ENCODE measurements at places on chromosomes 11 and 22.

GRCh38 chr11:1060852-1061616, 13.6 kb upstream of the MUC2 start:
- no peak for DNase-seq

DNA sequence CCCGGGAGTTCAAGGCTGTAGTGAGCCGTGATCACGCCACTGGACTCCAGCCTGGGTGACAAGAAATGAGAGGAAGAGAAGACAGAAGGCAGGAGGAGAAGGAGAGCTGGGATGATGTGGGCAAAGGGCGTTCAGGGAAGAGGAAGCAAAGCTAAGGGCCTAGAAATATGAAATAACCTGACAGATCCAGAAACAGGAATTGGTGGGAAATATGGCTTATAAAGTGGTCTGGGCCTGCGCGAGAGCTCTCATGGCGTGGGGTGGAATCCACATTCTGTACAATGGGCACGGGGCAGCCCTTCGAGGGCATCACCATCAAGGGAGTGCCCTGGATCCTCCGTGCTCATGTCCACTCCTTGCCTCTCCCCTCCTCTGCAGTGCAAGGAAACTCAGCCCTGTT, 46.8 kb upstream of the RASSF10 start:
- no peak for DNase-seq

DNA sequence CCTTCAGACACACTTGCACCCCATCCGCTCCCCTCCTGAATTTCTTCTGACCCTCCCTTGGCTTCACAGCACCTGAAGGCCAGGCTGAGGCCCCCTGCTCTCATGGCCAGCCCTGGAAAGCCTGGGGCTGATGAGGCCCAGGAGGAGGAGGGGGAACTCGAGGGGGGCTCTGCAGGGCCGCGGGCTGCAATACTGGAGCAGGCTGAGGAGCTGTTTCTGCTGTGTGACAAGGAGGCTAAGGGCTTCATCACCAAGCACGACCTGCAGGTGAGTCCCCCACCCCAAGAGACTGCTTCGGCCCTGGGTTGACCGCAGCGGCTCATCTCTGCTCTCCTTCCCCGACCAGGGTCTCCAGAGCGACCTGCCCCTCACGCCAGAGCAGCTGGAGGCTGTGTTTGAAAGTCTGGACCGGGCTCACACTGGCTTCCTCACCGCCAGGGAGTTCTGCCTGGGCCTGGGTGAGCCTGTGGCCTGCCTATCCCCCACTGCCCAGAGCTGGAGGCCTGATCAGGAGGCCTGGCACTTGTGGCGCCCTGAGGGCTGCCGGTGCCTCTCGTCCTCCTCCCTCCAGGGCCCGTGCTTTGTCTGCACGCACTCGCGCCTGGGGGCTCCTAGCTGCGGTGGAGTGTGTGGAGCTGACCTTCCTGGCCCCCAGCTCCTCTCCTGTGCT, 922 bp downstream of the CRACR2B start:
- no peak for DNase-seq

GRCh38 chr11:68329978-68330699, 17.7 kb downstream of the LRP5 start:
- no peak for DNase-seq

DNA sequence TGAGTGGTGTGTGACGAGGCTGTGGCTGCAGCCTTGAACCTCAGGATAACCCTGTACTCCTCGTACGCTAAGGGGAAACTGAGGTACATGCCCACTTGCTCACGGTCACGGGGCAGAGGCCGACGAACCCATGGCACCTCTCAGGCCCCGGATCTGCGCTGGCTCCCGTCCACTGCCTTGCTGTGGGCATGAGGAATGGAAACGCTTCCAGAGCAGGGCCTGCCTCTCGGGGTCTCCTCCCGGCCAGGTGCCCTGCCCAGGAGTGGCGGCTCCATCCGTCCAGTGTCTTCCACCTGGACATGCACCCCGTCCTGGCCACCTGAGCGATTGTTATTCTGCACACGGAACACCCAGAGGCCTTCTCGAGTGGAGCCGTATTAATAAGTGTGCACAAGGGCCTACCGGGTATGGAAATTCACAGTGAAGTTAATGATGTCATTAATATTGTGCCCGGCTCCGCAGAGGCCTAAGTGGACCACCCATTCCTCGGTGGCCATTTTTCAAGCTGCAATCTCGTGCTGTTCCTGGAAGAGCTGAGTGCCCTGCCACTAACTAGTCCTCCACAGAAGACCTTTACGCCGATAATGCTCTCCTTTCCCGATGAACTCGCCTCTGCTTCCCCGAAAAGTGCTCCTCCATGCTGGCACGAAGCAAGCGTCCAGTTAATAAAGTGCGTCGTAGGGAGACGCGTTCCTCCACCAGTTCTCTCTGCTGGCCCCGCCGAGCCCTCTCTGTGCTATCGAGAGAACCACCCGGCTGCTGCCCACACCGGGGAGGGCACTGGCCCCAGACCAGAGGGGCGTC, 927.9 kb downstream of the BRD1 start:
- no peak for DNase-seq

GRCh38 chr11:96143041-96143521, 199.9 kb downstream of the MAML2 start:
- DNase-seq, result no peak

- DNase-seq, result no peak
Measured at GRCh38 chr22:27748751-27749191, 52.8 kb downstream of the MN1 start.

- DNase-seq, result no peak
Measured at GRCh38 chr11:72988821-72989220, 153.3 kb downstream of the FCHSD2 start.

- no peak for DNase-seq
Measured at GRCh38 chr11:12771875-12772274, 97.7 kb downstream of the TEAD1 start.

GRCh38 chr11:68711114-68711513, 26.8 kb downstream of the GAL start:
- DNase-seq, result no peak

- DNase-seq, result no peak
Measured at GRCh38 chr11:116862951-116863350, 25.5 kb upstream of the APOA1 start.

GRCh38 chr11:36373016-36374010, 77.2 kb downstream of the PRR5L start:
- no peak for DNase-seq

DNA sequence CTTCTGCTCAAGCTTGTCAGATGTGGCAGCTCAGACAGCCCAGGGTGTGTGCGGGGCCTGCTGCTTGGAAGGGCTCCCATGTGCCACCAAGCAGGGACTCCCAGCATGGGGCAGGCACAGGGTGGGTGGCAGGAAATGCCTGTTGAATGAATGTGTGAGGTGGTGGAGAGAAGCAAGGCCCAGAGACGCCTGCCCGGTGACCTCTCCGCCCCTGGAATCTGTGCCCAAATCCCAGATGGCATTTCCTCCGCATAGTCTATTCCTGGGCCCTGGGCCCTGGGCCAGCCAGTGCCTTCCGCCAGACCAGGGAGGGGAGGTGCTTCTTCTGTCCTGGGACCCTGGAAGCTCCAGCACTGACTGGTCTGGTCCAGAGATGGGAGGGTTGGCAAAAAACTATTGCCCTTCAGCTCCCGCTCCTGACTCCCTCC, 3.7 kb downstream of the CST6 start:
- no peak for DNase-seq

DNA sequence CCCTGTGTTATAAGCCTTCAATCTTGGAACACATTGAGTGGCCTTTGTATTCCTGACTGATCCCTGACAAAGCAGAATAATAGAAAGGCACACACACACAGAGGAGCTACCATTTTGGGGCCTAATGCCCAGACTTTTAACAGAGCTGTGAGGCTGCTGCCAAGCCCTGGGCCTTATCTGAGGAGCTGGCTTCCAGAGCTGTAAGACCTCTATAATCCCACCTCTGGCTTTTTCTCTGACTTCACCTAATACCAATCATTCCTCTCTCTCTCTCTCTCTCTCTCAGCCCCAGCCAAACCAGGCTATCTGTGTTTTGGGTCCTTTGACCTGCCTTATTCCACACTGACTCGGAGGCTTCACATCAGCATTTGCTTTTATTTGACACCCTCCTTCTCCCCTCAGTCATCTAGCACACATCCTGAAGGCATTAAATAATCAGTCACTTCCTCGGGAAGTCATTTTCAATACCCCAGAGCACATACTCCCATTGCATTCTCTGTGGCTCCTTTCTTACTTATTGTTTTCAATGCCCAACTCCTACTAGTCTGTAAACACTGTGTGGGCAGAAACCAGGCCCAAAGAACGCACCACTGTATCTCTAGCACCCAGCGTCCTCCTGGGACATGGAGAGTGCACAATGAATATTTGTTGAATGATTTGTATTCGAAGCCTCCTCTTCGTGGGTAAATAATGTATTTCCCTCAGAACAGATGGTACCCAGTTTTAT, 21.2 kb upstream of the TRIM44 start:
- no peak for DNase-seq

DNA sequence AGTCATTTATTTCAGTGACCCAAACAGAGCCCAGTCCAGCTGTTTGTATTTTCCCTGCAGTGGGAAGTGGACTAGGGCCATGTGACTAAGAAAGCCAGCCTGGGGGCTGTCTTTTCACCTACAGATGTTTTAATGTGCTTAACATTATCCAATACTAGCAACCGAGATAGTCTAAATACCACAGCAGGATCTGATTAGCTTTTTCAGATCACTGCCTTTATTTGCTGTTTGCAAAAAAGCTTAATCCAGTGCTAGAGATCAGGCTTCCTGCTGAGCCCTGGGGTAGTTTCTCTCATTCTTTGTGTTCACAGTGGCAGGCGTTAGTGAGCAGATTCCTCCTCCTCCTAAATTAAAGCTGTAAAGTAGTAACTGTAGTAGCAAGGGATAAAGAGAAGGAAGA, 35.0 kb downstream of the ZC3H12C start:
- no peak for DNase-seq

- DNase-seq, result no peak
Measured at GRCh38 chr11:21896216-21896615, 296.7 kb upstream of the ANO5 start.

- no peak for DNase-seq
Measured at GRCh38 chr11:12914400-12914912, 94.7 kb upstream of the RASSF10 start.

- DNase-seq, result no peak
Measured at GRCh38 chr22:17960695-17961445, 63.5 kb downstream of the MICAL3 start.

DNA sequence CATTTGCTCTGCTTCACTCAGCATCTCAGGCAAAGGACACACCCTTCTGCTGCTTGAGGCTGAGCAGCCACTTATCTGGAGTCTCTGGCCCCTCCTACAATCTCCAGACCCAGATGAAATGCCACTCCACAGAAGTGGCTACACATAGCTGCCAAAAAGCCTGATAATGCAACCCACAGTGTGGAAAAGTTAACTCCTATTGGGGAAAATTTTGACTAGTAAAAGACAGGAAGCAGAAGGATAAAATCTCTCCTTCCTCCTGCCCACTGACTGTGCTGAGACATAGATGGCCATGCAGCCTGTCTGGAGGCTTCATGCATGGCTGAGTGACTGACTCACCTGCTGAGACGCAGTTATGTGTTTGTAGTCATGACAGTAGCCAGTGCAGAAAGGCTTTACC, 92.3 kb upstream of the TEAD1 start:
- no peak for DNase-seq

GRCh38 chr11:8772571-8773519, 90.3 kb downstream of the RPL27A start:
- no peak for DNase-seq

GRCh38 chr11:111945198-111945597, 8.1 kb downstream of the DIXDC1 start:
- no peak for DNase-seq

DNA sequence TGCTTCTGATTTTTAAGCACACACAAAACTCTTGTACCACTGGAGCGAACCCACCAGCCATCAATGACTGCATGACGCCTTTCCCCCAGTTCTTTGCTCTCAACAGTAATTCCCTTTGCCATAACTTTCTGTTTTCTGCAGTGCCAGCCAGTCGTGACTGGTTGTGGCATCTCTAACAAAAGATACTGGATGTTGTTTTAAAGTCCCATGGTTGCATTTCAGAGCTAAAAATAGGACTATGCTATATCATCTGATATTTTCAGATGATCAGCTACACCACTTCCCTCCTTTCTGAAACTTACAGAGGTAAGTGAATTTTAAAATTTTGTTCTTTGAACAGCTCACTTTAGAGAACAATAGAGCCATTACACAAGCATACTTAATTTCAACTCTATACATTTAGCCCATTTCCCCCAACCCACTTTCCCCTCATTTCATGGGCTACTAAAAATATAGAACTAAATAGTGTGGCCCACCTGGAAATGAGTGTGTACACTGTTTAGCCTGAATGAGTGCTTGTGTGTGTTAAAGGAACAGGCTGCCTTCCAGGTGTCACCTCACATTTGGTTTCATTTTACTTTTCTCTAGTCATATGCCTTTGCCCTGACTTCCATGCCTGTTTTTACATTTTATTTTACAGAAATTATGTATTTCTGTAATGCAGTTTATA, 136.9 kb upstream of the ZC3H12C start:
- DNase-seq, result no peak

GRCh38 chr11:126591966-126592489, 236.5 kb downstream of the ST3GAL4 start:
- no peak for DNase-seq

DNA sequence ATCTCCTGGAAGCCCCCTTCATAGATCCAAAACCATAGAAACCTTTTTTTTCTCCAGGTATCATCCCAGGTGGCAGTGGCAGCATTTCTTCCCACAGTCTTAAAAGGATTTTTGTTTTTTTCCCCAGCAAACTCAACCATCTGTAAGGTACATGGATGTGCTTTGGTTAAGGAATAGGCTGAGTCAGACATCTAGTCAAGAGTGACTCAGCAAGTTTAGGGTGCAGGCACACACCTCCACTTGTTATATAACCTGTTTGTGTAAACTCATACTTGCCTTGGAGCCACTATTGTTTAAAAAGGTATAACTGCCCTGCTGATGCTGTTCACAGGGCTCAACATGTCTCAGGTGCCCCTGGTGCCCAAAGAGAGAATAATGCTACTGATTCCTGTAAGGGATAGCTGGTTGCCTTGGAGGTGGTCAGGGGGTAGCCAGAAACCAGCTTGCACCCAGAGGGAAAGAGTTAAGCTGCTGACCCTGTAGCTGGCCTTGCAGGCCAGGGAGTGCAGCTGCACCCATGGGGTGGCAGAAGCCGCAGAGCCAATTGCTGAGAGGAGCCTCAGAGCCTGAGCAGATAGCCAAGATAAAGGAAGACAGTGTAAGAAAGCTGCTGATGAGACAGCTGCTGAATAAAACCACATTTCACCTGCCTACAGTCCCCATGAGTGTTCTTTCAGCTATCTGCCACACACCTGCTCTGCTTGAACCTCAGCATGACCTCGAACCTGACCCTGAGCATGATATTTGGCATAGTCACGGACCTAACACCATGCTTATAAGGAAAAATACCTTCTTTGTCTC, 1726.1 kb upstream of the RAG2 start:
- no peak for DNase-seq

DNA sequence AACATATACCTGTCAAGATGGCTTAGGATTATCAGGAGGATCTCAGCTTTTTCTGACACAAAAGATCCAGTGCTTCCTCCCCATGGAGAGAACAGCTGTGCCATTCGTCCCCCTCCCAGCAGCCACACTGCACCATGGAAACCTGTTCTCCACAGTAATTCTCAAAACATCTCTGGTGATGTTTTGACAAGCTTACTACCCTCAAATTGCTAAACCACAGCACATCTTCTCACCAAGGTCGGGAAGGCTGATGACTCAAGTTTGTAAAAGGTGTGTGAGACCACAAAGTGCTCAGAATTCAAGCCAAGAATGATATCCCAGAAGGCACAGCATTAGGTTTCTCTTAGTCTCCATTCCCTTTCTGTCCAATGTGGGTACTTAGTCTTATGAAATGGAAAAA, 3.9 kb upstream of the RAB38 start:
- DNase-seq, result no peak

GRCh38 chr22:48327721-48328120, 1500.0 kb downstream of the BRD1 start:
- no peak for DNase-seq

Measured in activated CD8-positive, alpha-beta memory T cell treated with anti-CD3 and anti-CD28 coated beads for 1 hour (primary cell).